Activated CD8-positive, alpha-beta memory T cell treated with anti-CD3 and anti-CD28 coated beads for 1 hour (primary cell): ENCODE measurements at places on chromosomes 11 and 22.
A peak's percentile ranks its signal among the peaks of the same experiment; 100 is the strongest.

GRCh38 chr11:57508341-57509170, 6.9 kb downstream of the SLC43A1 start:
- no peak for DNase-seq

DNA sequence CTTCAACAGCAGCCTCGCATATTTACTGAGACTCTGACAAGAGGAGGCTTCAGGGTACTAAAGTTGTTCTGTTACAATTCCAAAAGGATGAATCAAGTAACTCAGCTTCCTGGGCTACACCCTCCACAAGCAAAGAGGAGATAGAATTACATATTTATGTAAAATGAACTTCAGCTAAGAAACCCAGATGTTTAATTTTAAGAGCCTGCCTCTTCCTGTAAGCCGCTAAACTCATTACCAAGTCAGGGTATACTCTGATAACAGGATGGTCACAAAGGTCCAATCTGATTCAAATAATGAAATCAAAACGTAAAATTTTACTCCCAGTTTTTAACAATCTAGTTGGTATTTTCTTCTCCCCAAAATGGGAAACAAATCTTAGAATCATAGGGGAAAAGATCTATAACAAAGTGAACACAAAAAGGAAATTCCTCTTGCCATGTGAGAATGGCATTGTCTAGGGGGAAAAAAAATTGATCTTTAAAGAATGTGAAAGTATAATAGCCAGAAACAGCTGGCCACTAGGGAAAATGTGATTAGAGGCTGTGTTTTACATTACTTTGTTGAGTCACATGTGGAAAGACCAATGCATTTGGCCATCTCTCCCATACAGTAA, 30.9 kb downstream of the CHEK2 start:
- DNase-seq, result no peak

DNA sequence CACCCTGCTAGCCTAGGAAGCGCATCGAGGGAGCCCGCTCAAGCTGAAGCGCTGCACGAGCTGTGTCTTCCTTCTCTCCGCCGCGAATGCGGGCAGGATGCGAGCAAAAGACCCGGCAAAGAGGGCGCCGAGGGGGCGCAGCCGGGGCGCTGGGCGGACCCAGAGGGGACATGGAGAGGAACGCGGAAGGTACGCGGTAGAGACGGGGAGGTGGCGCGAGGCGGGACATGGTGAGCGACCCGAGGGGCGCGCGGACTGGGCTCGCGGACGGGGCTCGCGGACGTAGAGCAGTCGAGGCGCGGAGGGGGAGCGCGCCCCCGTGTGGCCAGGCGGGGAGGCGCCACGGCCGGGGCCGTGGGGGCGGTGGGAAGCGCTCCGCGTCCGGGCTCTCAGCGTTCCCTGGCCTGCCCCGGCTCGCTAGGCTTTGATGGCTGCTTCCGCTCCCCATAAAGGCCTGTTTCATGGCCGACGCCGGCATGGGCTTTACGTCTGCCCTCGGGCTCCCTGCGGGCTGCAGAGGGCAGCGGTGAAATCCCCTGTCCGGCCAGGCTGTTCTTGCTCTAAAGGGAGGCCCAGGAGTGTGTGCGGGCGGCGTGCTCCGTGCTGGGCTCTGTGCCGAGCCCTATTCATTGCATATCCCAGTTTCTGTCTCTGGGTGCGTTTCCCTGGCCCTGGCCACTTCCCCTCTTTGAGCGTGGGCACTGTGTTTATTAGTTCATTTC, 31.2 kb upstream of the TRIM29 start:
- DNase-seq, result peak; percentile 39

DNA sequence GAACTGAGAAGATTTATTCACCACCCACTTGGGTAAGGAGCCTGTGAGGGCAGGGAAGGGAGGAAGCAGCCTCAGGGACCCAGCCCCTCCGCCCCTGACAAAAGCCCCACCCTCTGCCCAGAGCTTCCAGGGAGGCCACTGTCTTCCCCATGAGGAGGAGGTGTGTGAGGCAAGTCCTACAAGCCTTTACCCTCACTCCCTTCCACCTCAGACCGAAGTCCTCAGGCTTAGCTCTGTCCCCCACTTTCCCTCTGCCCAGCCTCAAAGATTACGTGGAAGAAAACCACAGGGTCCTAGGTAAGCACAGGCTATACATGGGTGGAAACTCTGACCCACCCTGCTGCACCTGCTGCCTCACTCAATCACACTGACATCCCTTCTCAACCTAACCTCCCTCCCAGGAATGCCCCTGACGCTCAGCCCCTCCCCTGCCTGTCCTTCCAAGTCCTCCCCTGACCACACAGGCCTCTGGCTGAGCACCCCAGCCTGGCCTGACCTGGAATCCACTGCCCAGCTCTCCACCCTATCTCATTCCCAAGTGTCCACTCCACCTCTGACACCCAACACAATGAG, 3.6 kb upstream of the ARAP1 start:
- DNase-seq, result no peak

GRCh38 chr11:10450462-10451425, 4.3 kb upstream of the AMPD3 start:
- DNase-seq, result no peak

DNA sequence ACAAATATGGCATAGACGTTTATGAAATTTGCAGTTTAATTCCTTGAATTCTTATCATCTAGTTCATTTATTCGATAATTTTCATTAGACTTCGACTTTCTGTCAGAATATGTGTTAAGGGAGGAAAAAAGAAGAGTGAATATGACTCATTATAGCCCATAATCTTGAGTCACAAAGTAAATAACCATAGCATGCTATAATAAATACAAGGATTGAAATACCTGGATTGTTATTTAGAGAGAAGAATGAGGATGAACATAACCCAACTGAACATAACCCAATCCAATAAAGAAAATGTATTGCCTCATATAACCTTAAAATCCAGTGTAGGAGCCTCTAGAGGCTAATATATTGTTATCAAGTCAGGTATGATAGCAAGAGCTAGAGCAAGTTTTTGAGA, 1858.3 kb upstream of the RAG2 start:
- no peak for DNase-seq

GRCh38 chr11:70191495-70192140, 11.5 kb upstream of the FADD start:
- DNase-seq, result no peak

GRCh38 chr11:129960216-129961214, 42.1 kb downstream of the PRDM10 start:
- DNase-seq, result no peak

DNA sequence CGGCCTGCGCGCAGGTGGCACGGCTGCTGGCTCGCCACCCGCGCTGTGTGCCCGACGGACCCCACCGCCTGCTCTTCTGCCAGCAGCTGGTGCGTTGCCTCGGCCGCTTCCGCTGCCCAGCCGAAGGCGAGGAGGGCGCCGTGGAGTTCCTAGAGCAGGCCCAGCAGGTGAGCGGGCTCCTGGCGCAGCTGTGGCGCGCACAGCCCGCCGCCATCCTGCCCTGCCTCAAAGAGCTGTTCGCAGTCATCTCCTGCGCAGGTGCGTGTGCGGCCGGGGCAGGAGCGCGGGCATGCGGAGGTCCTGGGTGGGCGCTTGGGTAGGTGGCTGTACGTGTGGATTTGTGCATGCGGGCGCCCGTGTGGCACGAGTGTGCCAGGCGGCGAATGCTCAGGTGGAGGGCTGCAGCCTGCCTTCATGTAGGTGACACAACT, 8.0 kb downstream of the USP35 start:
- DNase-seq, result no peak

DNA sequence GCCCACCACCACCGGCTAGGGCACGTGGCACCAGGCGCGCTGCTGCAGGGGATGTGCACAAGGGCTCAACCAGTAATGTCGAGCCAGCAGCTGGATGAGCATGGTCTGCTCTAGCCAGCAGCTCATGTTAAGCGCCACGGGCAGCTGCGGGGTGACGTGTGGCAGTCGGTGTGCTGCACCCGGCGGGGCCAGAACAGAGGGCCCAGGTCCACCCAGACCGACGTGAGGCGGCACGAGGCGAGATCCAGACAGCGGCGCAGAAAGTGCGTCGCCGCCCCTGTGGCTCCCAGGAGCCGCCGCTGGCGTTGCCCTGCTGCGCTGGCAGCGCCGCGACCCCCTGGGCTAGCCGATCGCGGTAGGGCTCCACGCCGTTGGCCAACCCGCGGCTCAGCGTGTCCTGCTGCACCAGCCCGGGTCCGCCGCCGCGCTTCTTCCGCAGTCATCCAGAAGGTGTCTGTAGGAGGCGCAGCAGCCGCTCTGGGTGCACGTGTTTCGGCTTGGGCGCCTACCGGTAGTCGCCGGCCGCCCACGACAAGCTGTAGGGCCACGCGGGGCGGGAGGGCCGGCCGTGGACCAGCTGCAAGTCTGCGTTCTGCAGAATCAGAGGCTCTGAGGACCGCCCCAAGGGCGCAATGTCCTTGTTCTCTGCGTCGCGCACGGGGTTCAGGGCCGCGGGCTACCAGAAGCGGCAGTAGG, 4.6 kb upstream of the GALR3 start:
- DNase-seq, result peak; percentile 45

DNA sequence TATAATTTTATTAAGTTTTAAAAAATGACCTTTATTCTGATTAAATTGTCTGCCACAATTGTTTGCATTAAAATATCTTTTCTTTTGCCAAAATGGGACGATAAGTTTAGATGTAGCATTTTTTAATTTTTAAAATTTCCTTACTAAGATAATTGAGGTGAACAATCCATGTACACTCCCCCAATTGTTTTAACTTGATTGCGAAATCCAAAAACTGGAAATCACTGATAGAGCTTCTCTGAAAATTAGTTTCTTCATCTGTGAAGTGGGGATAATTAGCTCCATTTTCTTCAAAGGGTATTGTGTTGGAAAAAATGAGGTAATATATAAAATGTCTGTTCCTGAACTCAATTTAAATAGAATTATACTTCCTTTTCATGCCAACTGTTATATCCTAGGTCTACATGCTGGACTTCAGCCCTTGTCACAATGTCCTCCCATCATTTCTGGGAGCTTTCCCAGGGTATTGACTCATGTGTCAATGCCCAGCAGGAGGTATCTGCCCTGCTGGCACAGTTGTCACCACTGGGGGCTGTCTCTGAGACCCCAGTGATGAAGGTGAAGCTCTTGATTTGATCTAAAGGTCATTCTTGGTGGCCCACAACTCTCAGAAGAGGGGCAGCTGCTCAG, 28.7 kb upstream of the NAV2 start:
- no peak for DNase-seq

- no peak for DNase-seq
Observed at GRCh38 chr11:121929581-121929980, 186.4 kb downstream of the BLID start.

DNA sequence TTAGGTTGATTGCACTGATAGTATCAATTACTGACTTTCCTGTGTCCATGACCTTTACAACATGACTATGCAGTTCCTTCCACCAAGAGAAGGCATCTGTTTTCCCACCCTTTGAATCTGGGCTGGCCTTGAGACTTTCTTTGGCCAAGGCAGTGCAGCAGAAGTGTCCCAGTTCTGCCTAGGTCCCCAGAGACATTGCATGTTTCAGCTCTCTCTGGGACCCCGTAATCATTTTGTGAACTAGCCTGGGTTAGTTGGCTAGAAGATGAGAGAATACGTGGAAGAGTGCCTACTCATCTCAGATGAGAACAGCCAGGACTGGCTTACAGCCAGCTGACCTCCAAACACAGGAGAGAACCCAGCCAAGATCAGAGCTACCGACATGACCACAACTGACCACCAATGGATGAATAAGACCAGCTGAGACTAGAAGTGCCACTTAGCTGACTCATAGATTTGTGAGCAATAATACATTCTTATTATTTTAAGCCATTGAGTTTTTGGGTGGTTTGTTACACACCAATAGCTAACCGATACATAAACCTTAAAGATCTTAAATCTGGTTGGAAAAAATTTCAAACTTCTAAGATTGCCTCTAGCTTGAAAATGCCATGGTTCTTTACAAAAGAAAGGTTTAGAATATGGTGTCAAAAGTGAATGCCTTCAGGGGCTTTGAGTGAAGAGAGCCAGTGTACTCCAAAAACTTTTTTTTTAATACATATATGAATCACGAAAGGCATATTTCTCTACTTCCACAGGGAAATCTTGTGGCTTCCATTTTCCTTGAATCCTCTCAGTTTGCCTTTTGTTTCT, 145.2 kb downstream of the FBXO7 start:
- no peak for DNase-seq

GRCh38 chr11:118435290-118435892, 901 bp upstream of the KMT2A start:
- no peak for DNase-seq

DNA sequence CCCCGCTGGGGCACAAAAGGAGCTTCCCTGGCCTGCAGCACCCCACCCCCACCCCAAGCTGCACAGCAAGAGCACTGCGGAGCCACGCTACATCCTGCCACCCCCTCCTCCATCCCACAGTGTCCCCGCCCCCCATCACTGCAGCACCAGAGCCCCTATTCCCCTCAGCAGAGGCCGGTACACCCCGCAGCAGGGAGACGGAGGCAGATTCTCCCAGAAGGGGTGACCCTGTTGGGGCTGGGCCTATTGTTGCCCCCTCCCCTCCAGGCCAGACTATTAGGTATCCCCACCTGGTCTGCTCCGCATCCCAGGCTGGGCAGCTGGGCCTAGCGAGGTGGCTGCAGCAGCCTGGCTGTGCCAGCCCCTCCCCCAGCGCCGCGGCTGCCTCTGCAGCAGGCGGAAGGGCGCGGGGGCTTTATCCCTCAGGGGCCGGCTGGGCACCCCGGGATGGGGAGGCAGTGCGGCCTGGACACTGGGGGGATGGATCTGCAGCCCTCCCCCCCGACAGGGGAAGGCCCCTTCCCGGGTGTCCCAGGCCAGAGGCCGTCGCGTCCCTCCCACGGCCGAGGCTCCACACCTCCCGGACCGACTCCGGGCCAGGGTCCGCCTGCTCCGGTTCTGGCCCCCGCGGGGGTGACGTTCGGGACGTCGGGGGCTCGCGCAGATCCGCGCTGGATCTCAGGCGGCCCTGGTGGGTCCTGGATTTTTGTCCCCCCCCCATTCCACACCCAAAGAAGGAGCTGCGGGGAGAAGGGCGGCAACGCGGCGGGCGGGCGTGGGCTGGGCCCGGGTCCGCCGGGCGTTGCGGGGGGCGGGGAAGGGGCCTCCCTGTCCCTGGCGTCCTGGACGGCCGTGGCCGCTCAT, 943 bp downstream of the DUSP8 start:
- no peak for DNase-seq

DNA sequence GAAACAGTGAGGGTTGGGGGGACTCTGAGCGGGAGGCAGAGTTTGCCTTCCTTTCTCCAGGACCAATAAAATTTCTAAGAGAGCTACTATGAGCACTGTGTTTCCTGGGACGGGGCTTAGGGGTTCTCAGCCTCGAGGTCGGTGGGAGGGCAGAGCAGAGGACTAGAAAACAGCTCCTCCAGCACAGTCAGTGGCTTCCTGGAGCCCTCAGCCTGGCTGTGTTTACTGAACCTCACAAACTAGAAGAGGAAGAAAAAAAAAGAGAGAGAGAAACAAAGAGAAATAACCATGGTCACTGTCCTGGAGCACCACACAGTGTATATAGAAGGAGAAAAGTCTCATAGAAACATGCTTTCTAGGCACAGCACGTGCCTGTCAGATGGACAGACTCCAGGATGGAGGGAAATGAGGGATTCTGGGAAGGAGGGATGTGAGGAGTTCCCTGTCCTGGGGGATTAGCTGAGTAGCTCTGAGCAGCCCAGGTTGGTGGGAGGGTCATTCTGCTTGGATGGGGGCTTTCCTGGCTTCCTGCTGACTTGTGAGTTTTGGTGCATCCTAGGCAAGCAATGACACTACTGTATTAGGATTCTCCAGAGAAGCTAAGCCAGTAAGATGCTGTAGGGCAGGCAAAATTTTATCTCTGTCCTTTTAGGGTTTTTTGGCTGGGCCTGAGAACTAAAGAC, 3.1 kb downstream of the GSTP1 start:
- DNase-seq, result no peak
